ENCODE measurements at places on chromosomes 13 and 19.

DNA sequence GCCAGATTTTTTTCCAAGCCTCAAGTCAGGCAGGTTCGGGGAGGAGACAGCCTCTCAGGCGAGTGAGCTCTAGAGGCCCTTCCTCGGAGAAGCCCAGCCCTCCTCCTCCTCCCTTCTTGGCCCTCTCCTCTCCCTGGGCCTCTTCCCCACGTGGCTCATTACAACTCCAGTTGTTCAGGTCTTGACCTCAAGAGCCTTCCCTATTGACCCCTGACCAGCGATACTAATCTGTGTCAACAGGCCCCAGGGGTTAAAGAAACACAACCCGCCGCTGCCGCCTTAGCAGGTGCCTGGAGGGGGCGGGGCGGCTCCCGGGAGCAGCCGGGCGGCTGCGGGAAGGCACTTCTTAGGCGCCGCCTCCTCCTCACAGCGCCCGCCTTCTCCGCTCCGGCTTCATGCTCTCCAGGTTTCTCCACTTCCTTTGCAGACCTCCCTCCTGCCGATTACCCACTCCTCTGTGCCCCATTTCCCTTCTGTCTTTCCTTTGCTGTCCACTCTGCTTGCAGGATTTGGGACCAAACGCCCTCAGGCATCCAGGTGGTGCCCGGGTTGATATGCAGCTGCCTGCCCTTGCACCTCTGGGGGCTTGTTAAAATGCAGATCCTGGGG lies 51.0 kb downstream of the LYL1 start:
- no peak for DNase-seq

GRCh38 chr19:12166626-12167025 lies 3.7 kb downstream of the ZNF136 start:
- DNase-seq = no peak

- no peak for DNase-seq
Observed at GRCh38 chr13:47216176-47216822, 319.4 kb upstream of the HTR2A start.

- no peak for DNase-seq
Observed at GRCh38 chr13:36436811-36437210, 4.5 kb downstream of the CCNA1 start.

DNA sequence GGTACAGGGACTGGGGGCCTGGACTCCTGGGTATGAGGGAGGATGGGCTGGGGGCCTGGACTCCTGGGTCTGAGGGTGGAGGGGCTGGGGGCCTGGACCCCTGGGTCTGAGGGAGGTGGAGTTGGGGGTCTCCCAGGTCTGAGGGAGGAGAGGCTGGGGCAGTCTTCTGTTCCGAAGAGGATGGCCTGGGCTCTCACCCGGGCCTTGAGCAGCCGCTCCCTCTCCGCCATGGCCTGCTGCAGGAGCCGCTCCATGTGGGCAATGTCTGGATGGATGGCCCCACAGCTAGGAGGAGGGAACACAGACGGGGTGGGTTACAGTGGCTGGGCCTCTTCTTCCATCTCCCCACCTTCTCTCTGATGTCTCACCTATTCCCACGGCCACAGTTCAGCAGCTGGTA lies 18.1 kb downstream of the PHLDB3 start:
- DNase-seq = no peak

GRCh38 chr19:45677351-45678230 lies 9.6 kb downstream of the GIPR start:
- no peak for DNase-seq
